ENCODE measurements at places on chromosomes 16 and 17.

DNA sequence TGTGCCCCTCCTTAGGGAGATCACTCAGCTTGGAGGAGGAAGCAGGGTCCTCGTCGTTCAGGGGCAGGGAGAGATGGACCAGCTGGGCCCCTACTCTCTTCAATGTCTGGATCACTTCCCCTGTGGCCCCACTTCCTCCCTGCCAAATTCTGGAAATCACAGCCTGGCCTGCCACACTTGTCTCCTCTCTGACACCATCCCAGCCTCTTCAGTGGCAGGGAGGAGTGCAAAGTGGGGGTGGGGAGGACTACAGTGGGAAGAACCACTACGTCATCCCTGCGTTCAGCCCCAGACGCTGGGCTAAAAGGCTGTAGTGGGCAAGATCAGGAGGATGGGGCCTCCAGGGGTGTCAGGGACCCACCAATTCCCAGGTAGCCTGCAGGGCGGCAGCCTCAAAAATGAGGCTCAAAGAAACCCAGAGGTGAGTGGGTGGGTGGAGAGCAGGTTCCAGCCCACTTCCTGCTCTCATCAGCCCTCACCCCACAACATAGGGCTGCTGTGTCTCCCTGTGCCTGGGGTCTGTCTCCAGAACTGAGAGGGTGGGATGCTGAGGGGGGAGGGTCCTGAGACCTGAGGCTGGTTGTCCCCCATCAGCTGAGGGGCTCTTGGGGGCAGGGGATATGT is 25.0 kb upstream of the TAC4 start:
- DNase-seq = no peak

DNA sequence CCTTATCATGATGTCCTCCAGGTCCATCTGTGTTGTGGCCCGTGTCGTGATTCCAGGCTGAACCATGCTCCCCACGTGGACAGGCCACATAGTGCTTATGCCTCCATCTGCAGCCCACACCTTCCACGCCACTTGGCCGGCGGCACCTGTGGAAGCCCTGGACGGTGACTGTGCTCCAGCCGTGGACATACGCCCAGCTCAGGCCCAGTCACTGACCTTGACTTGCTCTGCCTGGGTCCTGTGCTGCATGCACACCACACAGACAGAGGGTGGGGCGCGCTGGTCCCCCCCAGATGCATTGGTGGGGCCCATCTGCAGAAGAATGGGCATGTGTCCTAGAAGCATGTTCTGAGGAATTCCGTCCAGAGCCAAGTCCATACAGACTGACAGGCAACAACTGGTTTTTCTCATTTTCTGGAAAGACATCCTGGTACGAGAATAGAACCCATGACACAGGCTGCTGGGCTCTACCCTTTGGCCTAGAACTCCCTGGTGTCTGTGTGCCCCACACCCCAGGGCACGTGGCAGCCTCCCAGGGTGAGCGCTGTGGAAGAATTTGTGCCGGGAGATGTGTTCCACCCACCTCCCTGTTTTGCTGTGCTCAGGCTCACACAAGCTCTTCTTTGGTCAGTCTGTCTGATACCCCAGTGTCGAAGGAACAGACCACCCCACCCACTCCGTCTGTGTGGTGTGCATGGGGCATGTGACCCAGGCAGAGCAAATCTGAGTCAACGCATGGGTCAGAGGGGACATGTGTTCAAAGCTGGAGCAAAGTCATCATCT is 39.5 kb downstream of the GPT2 start:
- DNase-seq = no peak

DNA sequence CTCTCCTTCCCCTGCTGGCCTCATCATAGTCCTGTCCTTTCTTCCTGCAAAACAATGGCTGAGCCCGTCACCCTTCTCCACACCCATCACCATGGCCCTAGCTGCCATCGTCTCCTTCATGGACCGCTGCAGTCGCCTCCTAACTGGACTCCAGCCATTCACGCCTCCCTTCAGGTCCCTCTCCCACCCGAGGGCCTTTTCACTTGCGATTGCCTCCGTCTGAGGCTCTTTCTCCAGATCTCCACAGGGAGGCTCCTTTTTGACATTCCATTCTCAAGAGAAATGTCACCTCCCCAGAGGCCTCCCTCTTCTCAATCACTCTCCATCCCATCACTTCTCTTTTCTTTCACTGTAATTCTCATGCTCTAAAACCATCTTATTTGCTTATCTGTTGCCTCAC is 23.5 kb downstream of the GSG1L start:
- DNase-seq = no peak

DNA sequence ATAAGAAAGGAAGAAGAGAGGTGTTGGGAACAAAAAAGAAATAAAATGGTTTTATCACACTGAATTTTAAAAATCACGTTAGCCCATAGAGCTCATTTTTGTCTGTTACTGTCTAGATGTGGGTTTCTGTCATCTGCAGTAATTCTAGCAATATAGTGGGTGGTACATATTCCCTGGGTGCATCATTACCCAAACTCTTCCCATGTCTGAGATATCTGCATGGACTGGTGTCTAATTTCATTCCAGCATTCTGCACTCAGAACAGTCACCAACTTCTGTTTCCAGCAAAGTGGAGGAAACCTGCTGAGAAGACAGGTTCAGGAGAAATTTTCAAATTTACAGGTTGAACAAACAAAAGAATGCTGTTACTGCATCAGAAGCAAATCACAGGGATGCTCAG is 263.8 kb downstream of the CDH11 start:
- DNase-seq = no peak

DNA sequence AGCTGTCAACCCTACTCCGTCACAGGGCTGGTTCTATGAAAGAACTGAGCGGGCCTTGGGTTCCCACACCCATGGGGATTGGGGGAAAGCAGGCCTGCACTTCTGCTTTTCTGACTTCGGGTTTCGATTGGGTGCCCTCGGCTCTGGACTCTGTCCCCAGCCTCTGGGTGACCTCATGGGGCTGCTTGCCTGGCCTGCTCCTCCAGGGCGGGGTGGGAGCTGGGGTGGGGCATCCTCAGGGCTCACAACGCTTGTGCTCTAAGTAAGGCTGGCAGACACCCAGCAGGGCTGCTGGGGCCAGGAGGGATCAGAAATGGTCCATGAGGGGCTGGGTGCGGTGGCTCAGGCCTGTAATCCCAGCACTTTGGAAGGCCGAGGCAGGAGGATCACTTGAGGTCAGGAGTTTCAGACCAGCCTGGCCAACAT is 19.2 kb downstream of the ARHGAP27 start:
- DNase-seq = no peak

DNA sequence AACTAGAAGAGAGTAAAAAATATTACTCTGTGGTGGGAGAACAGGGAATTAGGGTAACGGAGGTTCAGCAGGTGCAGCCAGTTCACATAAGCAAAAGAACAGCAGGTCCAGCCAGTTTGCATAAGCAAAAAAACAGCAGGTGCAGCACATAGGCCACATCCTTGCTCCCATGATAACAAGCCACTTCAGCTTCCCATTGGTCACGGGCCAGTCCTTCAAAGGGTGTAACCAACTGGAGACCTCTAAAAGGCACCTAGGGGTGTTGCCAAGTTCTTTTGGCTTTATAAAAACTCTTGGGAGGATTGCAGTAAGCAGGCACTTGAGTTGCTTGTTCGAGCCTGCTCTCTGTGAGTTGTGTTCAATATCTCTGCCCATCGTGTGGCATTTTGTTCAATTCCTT is 488.1 kb downstream of the XYLT1 start:
- DNase-seq = peak; percentile 19

- DNase-seq = peak; percentile 16
Observed at GRCh38 chr17:82449131-82449882, 1.2 kb downstream of the CYBC1 start.

All from NCI-H345 (cell line).